ENCODE measurements at places on chromosomes 1 and 21.

GRCh38 chr1:54818461-54819194 lies 17.5 kb upstream of the TTC22 start:
- DNase-seq, result no peak

DNA sequence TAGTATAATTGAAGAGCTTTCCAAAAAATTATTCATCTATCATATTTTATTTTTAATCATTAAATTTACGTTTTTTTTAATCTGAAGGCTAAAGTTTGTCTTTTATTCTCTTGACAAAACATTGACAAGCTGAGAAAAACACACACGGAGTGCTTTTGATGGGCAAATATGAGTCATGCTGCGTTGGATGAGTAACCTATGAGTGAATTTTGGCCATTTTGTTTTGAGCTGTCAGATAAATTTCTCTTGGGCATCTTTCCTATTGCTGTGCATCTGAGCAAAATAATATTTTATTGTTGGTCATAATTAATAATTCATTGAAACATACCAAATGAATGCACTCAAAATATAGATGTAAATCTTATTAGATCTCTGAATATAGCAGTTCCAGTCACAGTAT lies 1144.1 kb upstream of the ADGRL2 start:
- DNase-seq, result no peak

- DNase-seq, result no peak
Measured at GRCh38 chr1:213123536-213123935, 72.5 kb downstream of the RPS6KC1 start.

DNA sequence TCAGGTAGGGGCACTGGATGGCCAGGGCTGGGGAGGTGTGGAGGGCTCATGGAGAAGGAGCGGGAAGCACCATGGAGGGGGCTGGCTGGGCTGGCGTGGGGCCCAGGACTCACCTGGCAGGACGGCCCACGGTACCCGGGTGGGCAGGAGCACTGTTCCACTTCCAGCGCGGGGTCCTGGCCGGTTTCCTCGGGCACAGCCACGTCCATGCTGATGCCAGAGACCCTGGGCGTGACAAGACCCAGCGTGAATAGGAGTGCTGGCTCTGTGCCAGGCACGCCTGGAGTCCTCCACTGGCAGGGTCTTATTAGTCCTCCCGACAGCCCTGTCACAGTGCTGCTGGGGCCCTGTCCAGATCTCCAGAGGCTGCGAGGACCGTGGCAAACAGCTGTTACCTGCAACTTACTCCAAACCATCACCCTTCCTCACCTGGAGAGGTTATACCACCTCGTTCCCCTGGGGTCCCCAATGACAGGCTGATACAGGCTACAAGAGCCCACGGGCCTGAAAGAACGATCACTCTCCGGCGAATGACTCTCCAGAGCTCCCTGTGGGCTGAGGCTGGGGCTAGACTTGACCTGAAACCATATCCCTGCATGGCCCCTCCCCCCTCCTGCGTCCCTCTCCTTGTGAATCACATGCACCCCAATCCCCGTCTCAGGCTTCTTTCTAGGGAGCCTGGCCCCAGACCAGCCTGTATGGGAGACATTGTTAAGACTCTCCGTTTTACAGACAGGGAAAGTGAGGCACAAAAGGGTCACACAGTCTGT lies 62.1 kb downstream of the HSPG2 start:
- DNase-seq, result no peak

GRCh38 chr1:96682056-96682455 lies 39.5 kb upstream of the PTBP2 start:
- no peak for DNase-seq

DNA sequence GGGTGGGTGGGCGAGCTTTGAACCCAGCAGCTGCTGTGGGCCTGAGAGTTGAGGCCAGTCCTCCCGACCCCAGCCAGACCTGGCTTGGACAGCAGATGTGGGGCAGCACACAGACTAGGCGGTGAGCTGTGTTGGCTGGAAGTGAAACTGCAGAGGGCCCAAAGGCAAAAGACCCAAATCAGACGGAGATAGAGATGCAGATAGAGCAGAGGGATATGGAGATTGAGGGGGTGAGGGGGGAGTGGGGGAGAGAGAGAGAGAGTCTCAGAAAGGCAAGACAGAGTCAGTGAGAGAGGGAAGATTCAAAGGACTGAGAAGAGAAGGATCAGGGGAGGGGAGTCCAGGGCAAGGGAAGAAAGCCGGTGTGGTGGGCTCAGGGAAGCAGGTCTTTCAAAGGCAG lies 17.0 kb upstream of the POU3F1 start:
- DNase-seq, result no peak

GRCh38 chr21:45724345-45724961 lies 80.9 kb downstream of the PCBP3 start:
- no peak for DNase-seq

DNA sequence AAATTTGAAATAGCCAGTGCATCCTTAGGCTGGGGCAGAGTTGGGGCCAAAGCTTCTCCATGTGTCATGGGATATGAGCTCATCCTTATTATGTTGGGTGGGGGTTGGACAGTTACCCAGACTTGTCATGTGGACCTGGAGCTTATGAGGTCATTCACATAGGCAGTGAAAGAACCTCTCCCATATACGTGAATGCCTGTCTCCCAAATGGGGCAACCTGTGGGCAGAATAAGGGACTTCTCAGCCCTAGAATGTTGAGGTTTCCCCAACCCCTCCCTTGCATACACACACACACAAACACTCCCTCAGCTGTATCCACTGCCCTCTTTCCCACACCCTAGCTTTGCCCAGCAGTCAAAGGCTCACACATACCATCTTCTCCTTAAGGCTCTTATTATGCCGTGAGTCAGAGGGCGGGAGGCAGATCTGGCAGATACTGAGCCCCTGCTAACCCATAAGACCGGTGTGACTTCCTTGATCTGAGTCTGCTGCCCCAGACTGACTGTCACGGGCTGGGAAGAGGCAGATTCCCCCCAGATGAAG lies 2.3 kb upstream of the IVL start:
- no peak for DNase-seq

Measured in MM.1S (cell line).